Activated CD4-positive, alpha-beta memory T cell treated with anti-CD3 and anti-CD28 coated beads for 36 hours (primary cell): ENCODE measurements at places on chromosomes 12 and 14. TPM values are rescaled to one million over a fixed set of nuclear protein-coding genes. Genes with fewer than 3 reads are reported as not detected.

Gene TPPP2
- total RNA-seq: not detected

Gene TESPA1
- total RNA-seq: 74.8 TPM

Gene KRT82
- total RNA-seq: not detected

Gene SERPINA1
- total RNA-seq: 22.1 TPM

Gene SDSL
- total RNA-seq: not detected

Gene CEBPE
- total RNA-seq: 0.34 TPM

Gene ANG
- total RNA-seq: 1.1 TPM

Gene ANKS1B
- 0.97 TPM for total RNA-seq

Gene SLC7A7
- 0.34 TPM for total RNA-seq

Gene MYF6
- not detected for total RNA-seq

Gene CIROP
- total RNA-seq: not detected

Gene CHGA
- total RNA-seq: not detected

Gene P2RX2
- total RNA-seq: not detected

Gene TAS2R43
- 0.21 TPM for total RNA-seq

Gene CALCOCO1
- 21.2 TPM for total RNA-seq
